ENCODE measurements at places on chromosomes 4 and X.

DNA sequence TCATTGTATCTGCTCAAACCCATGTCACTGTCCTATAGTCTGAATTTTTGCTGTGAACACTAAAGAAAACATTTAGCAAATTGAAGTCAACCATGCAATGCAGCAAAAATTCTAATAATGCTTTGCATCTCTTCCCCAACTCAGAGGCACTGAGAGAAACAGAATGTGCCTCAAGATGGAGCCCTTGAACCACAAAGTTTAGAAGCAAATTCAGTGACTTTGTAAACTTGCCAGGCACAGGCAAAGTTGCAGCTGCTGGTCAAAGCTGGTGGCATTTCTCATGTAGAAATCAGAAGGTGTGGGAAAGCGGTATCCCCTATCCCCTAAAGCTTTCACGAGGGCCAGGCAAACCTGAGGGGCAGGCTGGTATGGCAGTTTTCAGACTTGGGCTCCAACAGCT lies 121.7 kb upstream of the DIPK2B start:
- DNase-seq = no peak

GRCh38 chrX:154082396-154083125 lies 15.0 kb downstream of the MECP2 start:
- no peak for DNase-seq

DNA sequence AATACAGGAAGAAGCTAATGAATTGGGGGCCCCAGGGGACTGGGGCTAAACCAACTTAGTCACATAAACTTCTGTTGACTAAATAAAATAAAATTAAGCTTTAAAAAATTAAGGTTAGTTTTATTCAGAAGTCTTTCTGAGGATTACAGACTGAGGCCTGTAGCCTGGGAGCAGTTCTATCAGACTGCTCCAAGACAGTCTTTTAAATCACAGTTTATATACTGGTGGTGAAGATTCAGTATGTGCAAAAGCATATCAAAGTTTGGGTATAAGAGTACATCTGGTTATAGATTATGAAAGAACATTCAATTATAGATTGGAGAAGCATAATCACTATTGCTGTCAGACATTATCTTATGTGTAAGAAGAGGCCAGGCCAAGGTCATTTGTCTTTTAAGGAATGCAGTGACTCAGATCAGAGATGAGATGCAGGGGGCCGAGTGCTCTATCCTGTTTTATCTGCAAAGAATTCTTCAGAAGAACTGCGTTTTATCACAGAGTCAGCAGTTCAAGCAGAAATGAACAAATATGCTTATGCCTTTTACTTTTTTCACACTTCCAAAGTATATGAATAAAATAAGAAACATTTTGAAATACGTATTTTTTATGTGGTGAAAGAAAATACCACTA lies 109.4 kb downstream of the PDHA2 start:
- DNase-seq = no peak

- DNase-seq = no peak
Observed at GRCh38 chr4:142281999-142282398, 564.1 kb downstream of the INPP4B start.

DNA sequence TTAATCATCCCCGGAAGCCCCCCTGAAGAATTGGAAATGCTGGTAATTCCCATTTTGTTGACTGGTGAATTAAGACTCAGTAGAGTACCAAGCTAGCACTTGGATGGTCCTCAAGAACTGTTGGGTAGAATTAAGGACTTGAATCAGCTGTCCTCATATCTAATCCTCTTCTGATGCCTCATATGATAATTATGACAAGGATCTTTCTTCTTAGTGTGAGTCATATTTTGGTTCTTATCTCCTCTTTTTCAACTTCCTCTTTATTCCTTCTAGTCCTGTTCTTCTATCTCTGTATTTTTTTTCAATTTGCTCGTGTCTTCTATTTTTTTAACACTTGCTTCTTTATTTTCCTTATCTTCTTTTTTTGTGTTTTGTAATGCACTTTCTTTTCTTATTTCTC lies 206.3 kb upstream of the ANXA3 start:
- DNase-seq = no peak

DNA sequence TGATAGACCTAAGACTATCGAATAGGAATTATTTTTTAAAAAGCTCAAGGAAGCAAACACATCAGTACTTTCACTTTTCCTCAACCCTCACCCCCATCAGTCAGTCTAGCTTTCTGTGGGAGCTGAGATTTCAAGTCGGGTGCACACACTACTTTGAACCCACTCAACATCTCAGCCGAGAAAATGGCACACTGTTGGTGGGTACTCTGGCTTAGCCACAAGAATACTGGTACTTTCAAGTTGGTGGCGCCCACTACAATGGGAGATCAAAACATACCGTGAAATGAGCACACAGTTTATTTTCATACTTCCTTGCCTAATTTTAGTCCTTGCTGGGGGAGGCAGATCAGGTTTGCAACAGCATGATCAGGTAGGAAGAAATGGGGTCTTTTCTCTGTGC lies 10.2 kb downstream of the CD40LG start:
- DNase-seq = no peak

GRCh38 chrX:104961926-104962325 lies 258.6 kb downstream of the TEX13A start:
- no peak for DNase-seq

GRCh38 chr4:108080747-108081146 lies 88.0 kb downstream of the LEF1 start:
- no peak for DNase-seq

DNA sequence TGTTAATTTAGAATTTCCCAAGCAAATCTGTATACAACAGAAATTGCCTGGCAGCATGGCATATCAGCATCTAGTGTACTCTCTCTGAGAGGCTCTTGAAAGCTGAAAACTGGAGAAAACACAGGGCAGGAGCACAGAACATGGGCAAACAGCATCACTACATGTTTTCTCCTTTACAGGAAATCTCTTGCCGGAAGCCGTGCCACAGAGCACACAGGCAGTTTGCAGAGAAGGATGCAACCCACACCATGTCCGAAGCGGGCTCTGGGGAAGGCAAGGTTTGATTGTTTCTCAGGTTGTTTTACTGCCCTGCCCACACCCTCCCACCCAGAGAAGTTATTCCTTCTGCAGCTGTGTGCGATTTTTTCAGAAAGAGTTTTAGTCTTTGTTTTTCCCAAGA lies 41.1 kb upstream of the FAM9C start:
- no peak for DNase-seq

DNA sequence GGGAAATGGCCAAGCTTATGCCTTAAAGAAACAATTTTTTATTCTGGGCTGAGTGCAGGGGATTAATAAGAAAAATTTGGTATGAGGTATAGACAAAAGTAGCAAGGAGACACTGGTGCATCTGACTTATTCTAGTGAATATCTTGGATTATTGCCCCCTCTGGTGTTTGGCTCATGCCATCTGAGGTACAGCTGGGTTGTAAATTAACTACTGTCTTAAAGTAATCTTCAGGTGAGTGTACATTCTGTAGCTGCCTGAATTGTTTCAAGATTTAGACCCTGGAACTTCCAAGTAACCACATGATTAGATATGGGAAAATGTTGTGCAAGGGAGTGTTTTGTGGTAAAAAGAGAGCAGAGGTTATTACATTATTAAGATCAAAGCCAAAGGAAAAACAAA lies 988.7 kb downstream of the FAM133A start:
- no peak for DNase-seq

GRCh38 chr4:163180090-163180489 lies 13.4 kb upstream of the NAF1 start:
- DNase-seq = no peak

DNA sequence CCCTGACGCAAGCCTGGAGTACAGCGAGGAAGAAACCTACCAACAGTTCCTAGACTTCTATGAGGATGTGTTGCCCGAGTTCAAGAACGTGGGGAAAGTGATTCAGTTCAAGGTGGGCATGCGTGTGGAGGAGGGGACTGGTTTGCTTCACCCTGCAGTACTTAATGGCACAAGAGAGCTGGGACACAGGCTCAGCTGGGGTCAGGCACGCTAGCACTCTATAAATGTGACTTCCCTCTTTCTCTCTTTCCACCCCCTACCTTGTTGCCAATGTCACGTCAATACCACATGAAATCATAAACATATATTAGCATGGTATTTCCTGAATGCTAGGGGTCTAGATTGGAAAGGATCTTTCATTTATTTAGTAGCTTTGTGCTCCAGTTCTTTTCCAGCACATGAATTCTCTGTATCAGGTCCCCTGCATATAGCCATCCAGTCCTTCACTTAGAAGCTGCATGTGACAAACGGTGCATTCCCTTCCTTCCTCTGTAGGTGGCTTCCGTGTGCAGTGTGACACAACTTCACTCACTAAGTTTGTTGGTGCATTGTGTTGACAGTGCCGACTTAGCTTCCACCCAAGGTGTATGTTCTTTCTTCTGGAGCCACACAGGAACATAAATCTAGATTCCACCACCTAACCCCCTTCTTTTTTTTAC lies 25.6 kb downstream of the ZRSR2 start:
- DNase-seq = no peak
